ENCODE measurements at places on chromosomes 13 and 19. TPM values are rescaled to one million over a fixed set of nuclear protein-coding genes. Genes with fewer than 3 reads are reported as not detected.

DNA sequence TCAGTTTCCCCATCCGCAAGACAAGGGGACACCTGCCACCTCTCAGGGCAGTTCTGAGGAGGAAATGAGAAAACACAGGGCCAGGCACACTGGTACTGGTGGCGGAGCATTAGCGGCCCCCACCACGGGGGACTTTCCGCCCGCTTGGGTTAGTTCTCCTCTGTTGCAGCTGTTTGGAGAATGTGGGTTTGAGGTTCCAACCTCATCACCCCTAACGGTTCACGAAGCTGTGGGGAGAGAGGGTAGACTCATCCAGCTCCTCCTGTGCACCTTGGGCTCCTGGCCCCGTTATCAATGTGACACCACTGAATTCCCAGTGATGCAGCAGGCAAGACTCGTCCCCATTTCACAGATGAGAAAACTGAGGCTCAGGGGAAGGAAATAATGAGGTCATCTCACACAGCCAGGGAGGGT is 10.3 kb downstream of the PTPRS start:
- no peak for DNase-seq
- H3K4me1 ChIP-seq, result no peaks in the 10 kb centered on the region
- H3K27ac ChIP-seq, result no peak overlapping the region
- no peak overlapping the region for H3K4me3 ChIP-seq
- no peaks in the 10 kb centered on the region for H3K27me3 ChIP-seq
- H3K36me3 ChIP-seq, result no peaks in the 10 kb centered on the region

Gene TPM4
- total RNA-seq, result 875 TPM

Gene KLHL1
- total RNA-seq, result not detected

- no peak overlapping the region for H3K4me3 ChIP-seq
- no peaks in the 10 kb centered on the region for H3K27me3 ChIP-seq
- no peak overlapping the region for H3K27ac ChIP-seq
- H3K36me3 ChIP-seq, result no peaks in the 10 kb centered on the region
- DNase-seq, result no peak
Observed at GRCh38 chr13:55359067-55359466, 1781.7 kb upstream of the PRR20A start.

Gene ATP12A
- not detected for total RNA-seq

DNA sequence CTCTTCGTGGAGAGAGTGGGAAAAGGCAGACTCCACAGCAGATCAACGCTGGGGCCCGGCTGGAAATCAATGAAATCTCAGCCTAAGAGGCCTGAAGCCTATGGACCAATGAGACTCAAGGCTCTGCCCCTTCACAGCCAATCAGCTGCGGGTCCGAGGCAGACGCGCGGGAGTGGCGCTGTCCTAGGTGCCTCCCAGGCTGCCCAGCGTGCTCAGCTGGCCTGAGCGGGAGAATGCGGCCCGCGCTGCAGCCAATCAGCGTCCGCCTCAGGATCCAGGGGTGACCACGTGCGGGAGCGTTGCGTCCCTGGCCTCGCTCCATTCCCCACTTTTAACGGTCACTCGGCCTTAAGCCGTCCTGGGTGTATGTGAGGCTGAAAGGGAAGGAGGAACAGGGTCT is at the start of gene ZBTB32:
Gene ZBTB32, plus strand, starts transcription at position 341 of the 400 bp plus-strand sequence. CDS start 10,069 bp downstream, outside the sequence.
- peak; percentile 76 for DNase-seq
- H3K27ac ChIP-seq, result no peak within 1 kb of the TSS
- H3K4me1 ChIP-seq, result no peaks in the 10 kb centered on the region
- H3K27me3 ChIP-seq, result no peaks in the 10 kb centered on the region

DNA sequence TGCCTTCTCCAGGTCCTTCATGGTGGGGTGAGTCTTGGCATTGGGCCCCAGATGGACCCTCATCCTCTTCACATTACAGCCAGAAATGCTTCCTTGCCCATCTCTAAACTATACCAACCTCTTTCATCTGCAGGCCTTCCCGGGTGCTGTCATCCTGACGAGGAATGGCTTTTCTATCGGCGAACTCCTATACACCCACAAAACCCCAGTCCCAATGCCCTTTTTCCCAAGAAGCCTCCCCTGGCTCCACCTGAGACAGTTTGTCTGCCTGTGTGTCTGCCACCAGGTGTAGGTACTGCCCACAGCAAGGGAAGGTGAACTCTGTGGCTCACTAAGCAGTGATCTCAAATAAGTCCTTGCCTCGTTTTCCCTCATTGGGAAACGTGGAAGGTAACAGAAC is 55.3 kb downstream of the PTPRS start:
- H3K27me3 ChIP-seq, result no peaks in the 10 kb centered on the region
- peaks cover 3% of the 10 kb centered on the region for H3K4me1 ChIP-seq
- no peak for DNase-seq
- H3K36me3 ChIP-seq, result no peaks in the 10 kb centered on the region

Gene MYBPC2
- total RNA-seq, result not detected

GRCh38 chr13:73397496-73398305 is 338.9 kb downstream of the KLF5 start:
- no peaks in the 10 kb centered on the region for H3K36me3 ChIP-seq
- no peaks in the 10 kb centered on the region for H3K27me3 ChIP-seq
- no peak overlapping the region for H3K27ac ChIP-seq

DNA sequence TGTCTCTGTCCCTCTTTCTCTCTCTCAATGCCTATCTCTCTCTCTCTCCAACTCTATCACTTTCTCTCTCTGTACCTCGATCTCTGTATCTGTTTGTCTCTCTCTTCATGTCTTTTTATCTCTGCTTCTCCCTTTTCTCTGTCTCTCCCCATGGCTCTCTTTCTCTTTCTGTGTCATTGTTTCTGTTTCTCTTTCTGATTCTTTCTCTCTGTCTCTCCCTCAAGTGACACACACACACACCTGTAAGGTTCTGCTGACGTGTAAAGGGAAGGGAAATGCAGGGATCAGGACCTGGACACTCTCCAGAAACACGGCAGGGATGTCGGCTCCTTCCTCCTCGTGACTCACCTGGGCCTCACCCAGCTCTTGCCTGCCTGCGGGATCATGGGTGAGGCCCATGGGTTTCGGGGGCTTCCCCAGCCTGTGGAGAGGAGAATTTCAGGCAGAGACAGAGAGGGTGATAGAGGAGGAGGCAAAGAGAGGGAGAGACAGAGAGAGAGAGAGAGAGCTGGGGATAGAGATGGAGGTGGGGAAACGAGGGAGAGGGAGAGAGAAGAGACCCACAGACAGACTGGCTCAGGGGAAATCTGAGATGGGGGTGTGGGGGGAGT is 5.4 kb upstream of the PLAUR start:
- peaks cover 5% of the 10 kb centered on the region for H3K4me1 ChIP-seq
- H3K27me3 ChIP-seq, result no peaks in the 10 kb centered on the region
- no peak overlapping the region for H3K27ac ChIP-seq
- H3K4me3 ChIP-seq, result no peak overlapping the region

- no peak for DNase-seq
- no peak overlapping the region for H3K4me3 ChIP-seq
- no peaks in the 10 kb centered on the region for H3K27me3 ChIP-seq
Observed at GRCh38 chr19:45471111-45471930, 3.5 kb downstream of the FOSB start.

DNA sequence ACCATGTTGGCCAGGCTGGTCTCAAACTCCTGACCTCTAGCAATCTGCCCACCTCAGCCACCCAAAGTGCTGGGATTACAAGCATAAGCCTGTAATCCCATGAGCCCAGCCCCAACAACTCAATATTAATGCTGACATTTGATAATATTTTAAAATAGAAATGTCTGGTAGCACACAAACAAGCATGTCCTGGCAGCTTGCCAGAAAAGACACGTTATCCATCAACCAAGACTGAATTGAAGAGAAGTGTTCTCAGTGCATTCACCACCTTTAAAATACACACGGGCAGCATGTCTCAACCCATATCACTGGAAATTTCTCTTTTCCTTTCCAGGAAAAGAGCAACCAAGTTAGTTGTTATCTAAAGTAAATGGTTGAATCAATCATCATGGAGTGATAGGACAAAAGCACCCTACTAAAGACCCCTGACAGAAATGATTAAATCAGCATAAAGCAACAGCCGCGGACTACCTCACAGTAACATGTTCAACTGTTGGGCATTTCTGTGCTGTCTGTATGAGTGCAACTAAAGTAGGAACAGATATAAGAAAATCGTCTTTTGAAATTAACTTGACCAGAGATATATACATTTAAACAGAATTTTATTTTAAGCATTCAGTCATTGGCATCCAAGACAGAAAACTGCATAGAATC is 25.0 kb downstream of the LHFPL6 start:
- H3K36me3 ChIP-seq, result no peaks in the 10 kb centered on the region
- H3K27ac ChIP-seq, result no peak overlapping the region

Gene RB1
- total RNA-seq, result 34.8 TPM

Gene IFNL4
- not detected for total RNA-seq

Gene CLEC17A
- not detected for total RNA-seq

DNA sequence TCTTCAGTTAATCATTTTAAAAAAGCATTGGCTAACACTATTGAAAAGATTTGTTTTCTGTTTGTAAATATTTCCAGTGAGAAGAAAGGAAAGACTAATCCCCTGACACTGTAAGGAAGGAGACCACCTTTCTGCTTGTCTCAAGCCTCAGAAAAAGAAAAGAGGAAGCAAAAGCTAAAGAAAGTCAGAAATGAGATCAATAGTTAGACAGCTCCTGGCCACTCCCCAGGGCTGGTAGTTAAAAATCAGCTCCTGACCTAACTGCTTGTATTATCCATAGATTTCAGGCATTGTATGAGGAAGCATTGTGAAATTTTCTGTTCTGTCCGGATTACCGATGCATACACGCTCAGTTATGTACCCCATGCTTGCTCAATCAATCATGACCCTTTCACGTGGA is 76.6 kb downstream of the ZNF486 start:
- DNase-seq, result no peak
- no peaks in the 10 kb centered on the region for H3K4me1 ChIP-seq

Gene COX7A1
- 26.8 TPM for total RNA-seq

GRCh38 chr19:5949792-5950305 is 28.1 kb downstream of the RANBP3 start:
- H3K4me1 ChIP-seq, result peaks cover 37% of the 10 kb centered on the region
- no peak for DNase-seq
- no peak overlapping the region for H3K4me3 ChIP-seq
- peaks cover 10% of the 10 kb centered on the region for H3K36me3 ChIP-seq

- no peak overlapping the region for H3K4me3 ChIP-seq
- no peaks in the 10 kb centered on the region for H3K4me1 ChIP-seq
- no peaks in the 10 kb centered on the region for H3K36me3 ChIP-seq
Observed at GRCh38 chr13:49749848-49750247, 42.6 kb downstream of the KPNA3 start.

Gene SLC25A15
- 11.5 TPM for total RNA-seq

GRCh38 chr13:77583581-77583980 is 48.1 kb downstream of the SCEL start:
- H3K4me1 ChIP-seq, result no peaks in the 10 kb centered on the region
- H3K4me3 ChIP-seq, result no peak overlapping the region
- H3K27ac ChIP-seq, result no peak overlapping the region
- DNase-seq, result no peak
- no peaks in the 10 kb centered on the region for H3K36me3 ChIP-seq
- no peaks in the 10 kb centered on the region for H3K27me3 ChIP-seq

DNA sequence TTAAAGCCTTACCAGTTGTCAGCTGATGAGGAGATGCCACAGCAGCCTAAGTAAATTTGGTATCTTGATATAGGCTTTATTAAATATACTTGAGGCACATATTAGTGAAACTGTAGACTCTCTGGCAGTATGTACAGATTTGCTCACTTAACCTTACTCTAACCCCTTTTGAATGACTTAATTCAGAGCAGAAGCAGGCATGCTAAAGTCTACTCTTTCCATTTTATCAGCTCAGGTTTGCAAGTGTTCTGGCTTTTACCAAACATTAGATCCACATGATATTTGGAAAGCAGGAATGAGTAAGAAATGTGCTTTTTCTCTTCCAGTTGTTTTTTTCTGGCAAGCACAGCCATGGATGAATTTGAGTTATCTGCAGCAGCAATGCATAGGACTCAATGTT is 541.0 kb upstream of the PCDH9 start:
- no peaks in the 10 kb centered on the region for H3K4me1 ChIP-seq
- H3K4me3 ChIP-seq, result no peak overlapping the region
- H3K36me3 ChIP-seq, result no peaks in the 10 kb centered on the region
- no peaks in the 10 kb centered on the region for H3K27me3 ChIP-seq

All from endothelial cell of umbilical vein (primary cell).